ENCODE measurements at places on chromosomes 13 and 19.

DNA sequence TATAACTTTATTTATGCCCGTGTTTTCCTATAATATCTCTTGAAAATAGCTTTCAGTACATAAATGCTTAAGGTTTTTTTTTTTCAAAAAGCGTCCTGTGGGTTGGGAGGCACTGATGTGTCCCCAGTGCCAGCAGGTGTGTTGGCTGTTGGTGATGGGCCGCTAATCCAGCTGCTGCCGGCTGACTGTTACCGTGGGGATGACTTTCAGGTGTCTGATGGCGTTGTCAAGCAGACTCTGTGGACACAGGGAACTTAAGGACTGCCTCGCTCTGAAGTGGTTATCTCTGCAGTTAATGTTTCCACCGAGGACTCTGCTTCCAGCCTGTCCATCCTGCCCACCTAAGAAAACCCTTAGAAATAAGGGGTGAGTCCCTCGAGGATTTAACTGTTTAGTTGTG is 94.5 kb downstream of the ANKRD10 start:
- DNase-seq, result no peak

- DNase-seq, result peak; percentile 84
Measured at GRCh38 chr13:27362064-27362751, 62.2 kb upstream of the GTF3A start.

GRCh38 chr13:49731766-49732165 is 40.5 kb upstream of the EBPL start:
- no peak for DNase-seq

- no peak for DNase-seq
Measured at GRCh38 chr19:48798937-48799336, 11.9 kb downstream of the BCAT2 start.

DNA sequence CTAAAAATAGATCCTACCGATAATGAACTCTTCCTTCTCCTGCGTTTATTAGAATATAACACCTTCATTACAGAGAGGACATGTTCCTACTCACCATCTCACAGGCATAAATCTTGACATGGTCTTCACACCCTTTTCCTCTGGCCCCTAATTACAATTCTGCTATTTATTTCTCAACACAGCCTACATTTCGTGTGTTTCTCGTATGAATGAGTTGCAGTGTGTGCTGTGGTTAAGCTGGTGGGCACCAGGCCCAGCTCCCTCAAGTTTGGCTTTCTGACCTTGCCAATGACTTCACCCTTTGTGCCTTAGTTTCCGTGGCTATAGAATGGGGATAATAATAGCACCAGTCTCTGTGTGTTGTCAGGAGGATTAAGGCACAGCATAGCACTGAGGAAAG is 12.3 kb upstream of the KATNAL1 start:
- DNase-seq, result no peak

DNA sequence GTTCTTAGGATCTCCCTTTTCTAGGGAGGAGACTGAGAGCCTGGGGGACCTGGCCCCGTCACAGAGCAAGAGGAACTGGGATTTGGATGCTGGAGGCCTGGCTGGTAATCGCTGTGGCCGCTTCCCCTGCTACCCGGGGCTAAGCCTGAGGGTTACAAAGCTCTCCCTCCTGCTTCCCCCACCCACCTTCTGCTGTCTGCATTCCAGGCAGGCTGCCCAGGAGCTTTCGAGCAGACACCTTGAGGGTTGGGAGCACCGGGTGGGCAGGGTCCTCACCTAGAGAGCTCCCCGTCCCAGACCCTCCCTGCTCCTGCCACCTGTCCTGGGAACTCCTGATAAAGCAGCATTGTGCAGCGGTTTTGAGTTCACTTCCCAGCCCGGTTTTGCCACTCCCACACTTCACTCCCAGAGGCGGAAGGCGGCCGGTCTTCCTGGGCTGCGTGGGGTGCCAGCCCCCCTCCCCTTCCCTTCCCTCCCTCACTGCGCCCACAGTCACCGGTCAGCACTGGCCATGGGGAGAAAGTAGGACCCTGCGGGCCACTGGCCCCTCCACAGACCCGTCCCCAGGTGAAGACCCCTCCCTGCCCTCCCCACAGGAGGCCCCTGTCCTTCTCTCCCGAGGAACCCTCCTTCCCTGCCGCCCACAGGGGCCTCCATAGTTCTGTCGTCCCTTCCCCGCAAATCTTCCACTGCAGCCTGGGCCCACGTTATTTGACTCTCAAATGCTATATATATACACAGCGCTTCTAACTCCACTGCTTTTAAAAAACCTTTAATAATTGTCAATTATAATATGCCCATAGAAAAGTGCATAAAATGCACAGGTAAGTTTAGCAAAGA is 8.1 kb downstream of the PAK4 start:
- no peak for DNase-seq

DNA sequence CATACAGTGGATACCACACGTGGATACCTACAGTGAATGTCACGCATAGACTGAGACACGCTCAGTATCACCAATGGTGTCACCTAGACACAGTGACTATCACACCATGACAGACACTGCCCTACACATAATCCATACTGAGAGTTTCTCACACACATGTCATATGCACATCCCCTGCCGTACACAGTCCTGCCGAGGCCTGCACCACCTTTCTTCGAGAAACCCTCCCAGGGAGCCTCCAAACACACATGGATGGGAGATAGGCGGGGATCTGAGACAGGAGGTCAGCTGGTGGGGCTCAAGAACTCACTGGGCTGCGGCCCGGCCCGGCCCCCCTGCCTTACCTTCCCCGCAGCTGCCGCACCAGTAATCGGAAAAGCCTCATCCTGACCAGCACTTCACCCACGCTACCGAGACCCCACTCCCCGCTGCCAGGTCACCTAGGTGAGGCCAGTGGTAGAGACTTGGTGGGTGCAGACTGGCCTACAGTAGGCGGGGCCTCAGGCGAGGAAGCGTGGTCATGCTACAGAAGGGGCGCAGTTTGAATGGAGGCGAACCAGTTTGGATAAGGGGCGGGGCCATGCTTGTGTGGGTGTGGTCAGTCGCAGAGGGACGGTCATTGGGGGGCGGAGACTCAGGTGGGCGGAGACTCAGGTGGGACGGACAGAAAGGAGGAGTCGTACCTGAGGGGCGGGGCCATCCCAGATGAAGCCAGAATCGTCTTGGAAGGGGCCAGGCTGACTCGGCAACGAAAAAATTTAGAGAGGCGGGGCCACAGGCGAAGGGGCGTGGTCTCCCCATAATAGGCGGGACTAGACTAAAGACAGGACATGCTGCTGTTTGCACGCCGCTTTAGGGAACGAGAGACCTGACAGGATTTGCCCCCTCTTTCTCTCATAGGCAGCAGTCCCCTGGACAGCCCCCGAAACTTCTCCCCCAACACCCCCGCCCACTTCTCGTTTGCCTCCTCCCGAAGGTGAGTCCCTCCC is 2.1 kb downstream of the MAST1 start:
- DNase-seq, result no peak

GRCh38 chr13:87331178-87331577 is 340.0 kb upstream of the SLITRK5 start:
- no peak for DNase-seq

GRCh38 chr13:52808842-52809219 is 39.6 kb downstream of the PCDH8 start:
- no peak for DNase-seq

GRCh38 chr19:46385636-46386035 is 27.7 kb downstream of the CCDC8 start:
- no peak for DNase-seq

DNA sequence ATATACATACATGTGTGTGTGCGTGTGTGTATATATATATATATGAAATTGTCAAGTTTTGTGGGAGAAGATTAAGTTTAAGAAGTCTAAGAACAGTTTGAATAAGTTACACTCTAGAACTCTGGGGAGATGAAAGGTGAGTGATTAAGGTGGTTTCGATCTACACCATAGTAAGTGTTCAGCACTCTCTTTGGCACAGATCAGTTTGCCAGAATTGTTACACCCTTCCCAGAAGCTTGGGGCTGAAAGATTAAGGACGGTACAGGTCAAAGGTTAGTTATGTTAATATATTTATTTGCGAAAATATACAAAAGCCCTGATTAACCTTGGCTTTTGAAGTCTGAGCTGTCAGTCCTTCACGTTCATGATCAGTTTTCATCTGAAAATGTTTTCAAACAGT is 309.1 kb downstream of the KLF5 start:
- DNase-seq, result no peak

- DNase-seq, result no peak
Measured at GRCh38 chr19:13100031-13100588, 2.5 kb downstream of the LYL1 start.

- DNase-seq, result no peak
Measured at GRCh38 chr13:113840541-113841352, 23.1 kb downstream of the GAS6 start.

- no peak for DNase-seq
Measured at GRCh38 chr19:47363758-47364531, 14.8 kb downstream of the DHX34 start.

GRCh38 chr13:69737129-69737935 is 370.3 kb upstream of the ATXN8OS start:
- DNase-seq, result no peak

GRCh38 chr13:78609464-78610205 is 6.3 kb upstream of the POU4F1 start:
- DNase-seq, result no peak

- DNase-seq, result no peak
Measured at GRCh38 chr13:39637890-39638289, 17.6 kb upstream of the COG6 start.

- DNase-seq, result peak; percentile 30
Measured at GRCh38 chr19:43809762-43810696, 7.8 kb upstream of the LYPD5 start.

GRCh38 chr19:13873834-13874515 is 3.0 kb upstream of the NANOS3 start:
- DNase-seq, result no peak

DNA sequence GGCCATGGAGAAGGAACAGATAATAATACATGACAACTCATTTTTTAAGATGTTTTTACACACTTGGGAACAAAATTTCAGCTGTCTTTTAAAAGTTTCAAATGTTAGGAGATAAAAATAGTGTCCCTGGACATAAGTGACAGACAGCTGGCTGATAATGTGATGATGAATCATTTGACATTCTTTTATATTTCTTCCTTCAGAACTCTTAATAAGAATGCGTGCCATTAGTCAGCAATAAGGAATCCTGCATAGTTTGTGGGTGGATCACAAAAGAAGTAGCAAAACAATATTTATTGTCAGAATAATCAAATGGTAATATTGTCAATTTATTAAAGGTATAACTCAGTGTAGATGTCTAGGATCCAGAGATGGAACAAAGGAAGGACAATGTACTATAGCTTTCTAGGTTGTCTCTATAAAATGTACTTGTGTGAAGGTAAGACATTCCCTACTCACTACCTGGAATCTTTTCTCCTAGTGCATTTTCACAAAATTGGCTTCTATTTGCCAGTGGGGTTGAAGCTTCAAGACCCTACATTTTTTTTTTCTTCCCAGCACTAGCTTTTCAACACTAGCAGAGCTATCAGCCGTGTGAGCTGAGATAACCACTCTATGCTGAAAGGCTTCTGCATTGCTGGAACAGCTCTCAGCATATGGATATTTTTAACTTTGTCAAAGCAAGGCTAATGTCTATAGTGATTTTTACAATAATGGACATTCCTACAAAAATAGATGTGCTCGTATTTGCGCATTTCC is 175.6 kb upstream of the SLITRK6 start:
- no peak for DNase-seq

- DNase-seq, result no peak
Measured at GRCh38 chr13:73602295-73602694, 531.9 kb downstream of the KLF12 start.

- no peak for DNase-seq
Measured at GRCh38 chr13:23889615-23890607, 711 bp upstream of the MIPEP start.

DNA sequence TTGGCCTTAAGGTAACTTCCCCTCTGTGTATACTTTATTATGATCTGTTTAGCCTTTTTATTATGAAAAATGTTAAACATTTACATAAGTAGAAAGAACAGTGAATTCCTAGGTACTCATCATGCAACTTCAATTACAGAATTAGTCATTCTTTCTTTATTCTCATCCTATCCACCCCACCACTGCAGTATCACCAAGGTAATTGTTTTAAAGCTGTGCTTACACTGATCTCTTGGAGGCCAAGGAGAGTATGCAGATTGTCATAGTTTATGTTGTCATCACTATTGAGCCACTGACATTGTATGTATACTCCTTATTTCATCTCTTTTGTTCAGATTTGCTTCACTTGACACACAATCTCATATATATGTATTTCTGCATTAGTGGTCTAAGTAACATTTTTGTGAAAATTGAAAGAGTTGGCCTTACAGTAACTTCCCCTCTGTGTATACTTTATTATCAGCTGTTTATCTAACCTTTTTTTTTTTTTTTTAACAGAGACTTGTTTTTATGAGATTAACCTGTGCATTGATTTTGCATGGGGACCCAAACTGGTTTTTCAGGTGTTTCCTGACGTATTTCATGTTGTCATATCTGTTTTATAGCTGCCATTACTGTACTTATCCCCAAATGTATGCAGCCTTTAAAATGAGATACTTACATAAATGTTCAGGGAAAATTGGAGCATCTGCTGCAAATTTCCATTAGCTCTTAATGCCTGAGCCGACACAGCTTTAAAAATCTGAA is 4.5 kb downstream of the ZNF507 start:
- no peak for DNase-seq

GRCh38 chr13:75404726-75405125 is 77.2 kb downstream of the TBC1D4 start:
- no peak for DNase-seq

GRCh38 chr19:10915130-10916091 is 13.0 kb downstream of the YIPF2 start:
- DNase-seq, result no peak

DNA sequence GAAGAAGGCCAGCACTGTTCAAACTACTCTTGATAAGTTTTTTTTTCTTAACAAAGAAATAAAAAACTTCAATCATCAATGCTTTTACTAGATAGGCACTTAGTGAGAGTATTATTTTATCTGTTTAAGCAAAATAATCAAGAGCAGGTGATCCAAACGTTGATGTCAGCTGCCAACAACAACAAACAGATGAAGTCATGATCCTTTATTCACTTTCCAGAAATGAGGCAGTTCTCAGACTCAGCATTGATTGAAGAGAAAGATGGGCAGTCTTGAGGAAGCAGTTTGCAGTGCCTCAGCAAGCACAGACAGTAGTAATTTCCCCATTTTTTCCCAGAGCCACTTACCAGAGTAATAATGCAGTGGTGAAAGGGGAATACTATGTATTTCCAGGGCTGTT is 38.4 kb upstream of the CSNK1A1L start:
- no peak for DNase-seq

DNA sequence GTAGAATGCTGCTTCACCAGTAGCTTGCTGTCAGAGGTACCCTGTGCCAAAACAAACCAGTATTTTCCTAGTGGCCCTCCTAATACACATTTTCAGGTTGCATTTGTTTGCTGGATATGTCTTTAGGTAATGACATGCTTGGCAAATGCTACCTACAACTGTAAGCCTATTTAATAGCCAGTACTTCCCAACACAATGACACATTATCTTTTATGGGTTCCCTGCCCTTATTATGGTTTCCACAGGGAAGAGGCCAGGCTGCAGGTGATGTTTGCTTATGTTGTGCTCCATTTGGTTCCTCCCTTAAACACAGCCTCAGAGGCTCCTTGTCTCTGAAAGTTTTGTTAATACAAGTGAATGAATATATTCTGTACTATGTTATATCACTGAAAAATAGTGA is 24.7 kb downstream of the FRY start:
- DNase-seq, result no peak

All from muscle of arm (tissue), 14 donors.